Sigmoid colon (tissue), 7 donors: ENCODE measurements at places on chromosomes 1 and 21.

DNA sequence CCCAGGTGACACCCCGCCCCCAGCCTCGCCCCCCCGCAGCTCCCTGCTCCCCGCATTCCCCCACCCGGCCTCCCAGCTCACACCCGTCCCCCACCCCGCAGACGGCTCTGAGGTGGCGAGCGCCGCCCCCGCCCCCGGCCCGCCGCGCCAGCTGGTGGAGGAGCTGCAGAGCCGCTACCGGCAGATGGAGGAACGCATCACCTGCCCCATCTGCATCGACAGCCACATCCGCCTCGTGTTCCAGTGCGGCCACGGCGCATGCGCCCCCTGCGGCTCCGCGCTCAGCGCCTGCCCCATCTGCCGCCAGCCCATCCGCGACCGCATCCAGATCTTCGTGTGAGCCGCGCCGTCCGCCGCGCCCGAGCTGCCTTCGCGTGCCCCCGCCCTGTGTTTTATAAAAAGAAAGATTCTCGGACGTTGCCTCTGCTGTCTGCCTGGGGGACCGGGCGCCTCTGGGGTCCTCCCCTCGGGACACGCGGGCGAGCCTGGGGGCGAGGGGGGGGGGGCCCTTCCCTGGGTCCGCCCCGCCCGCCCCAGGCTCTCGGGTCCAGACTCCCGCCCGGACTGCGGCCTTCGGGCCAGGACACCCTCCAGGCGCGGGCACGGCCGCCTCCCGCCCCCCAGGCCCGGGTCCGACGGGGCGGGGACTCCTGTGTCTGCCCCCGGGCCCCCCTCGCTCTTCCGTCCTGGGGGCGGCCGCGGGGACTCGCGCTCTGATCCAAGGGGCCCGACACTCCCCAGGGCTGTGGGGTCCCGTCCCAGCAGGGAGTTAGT, 1.6 kb upstream of the MMP23B start:
- H3K27ac ChIP-seq: peak overlapping the region; percentile 70
- H3K27me3 ChIP-seq: peaks cover 36% of the 10 kb centered on the region
- H3K4me3 ChIP-seq: peak overlapping the region; percentile 28
- H3K4me1 ChIP-seq: peaks cover 25% of the 10 kb centered on the region
- peak; percentile 89 for DNase-seq
- no peaks in the 10 kb centered on the region for H3K36me3 ChIP-seq

- peak overlapping the region; percentile 67 for H3K27ac ChIP-seq
- no peak overlapping the region for H3K4me3 ChIP-seq
- DNase-seq: no peak
- H3K36me3 ChIP-seq: no peaks in the 10 kb centered on the region
Measured at GRCh38 chr1:51636191-51636590, 19.3 kb downstream of the OSBPL9 start.

DNA sequence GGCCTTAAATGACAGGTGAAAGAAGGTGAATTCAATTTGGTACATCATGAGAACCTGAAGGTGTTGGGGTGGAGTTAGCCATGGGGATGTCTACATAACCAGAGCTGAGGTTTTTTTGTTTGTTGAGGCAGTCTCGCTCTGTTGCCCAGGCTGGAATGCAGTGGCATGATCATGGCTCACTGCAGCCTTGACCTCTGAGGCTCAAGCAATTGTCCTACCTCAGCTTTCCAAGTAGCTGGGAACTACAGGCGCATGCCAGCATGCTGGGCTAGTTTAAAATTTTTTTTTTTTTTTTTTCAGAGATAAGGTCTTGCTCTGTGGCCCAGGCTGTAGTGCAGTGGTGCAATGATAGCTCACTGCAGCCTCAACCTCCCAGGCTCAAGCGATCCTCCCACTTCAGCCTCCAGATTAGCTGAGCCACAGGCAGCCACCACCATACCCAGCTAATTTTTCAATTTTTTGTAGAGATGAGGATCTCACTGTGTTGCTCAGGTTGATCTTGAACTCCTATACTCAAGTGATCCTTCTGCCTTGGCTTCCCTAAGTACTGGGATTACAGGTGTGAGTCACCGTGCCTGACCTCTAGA, 1.9 kb upstream of the MPZ start:
- no peak overlapping the region for H3K4me3 ChIP-seq
- no peaks in the 10 kb centered on the region for H3K36me3 ChIP-seq
- no peaks in the 10 kb centered on the region for H3K27me3 ChIP-seq
- no peak overlapping the region for H3K27ac ChIP-seq
- peaks cover 15% of the 10 kb centered on the region for H3K4me1 ChIP-seq

DNA sequence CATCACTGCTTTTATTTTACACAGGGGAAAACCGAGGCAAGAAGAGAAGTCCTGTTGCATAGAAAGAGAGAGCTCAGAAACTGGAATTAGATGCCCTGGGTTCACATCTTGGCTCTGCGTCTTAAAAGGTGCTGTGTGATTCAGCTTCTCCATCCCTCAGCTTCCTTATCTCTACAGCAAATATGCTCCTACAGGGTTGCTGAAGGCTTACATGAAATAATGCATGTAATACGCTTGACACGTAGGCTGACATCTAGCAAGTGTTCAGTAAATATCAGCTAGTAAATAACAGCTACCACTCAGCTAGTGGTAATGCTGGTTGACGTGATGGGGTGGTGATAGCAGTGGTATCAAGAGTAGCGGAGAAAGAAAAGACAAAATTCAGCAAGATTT, 77.1 kb upstream of the CD55 start:
- no peak overlapping the region for H3K4me3 ChIP-seq
- H3K27ac ChIP-seq: no peak overlapping the region
- H3K4me1 ChIP-seq: no peaks in the 10 kb centered on the region
- H3K36me3 ChIP-seq: no peaks in the 10 kb centered on the region
- no peak for DNase-seq
- no peaks in the 10 kb centered on the region for H3K27me3 ChIP-seq
